ENCODE measurements at places on chromosomes 3 and 15. TPM values are rescaled to one million over a fixed set of nuclear protein-coding genes. Genes with fewer than 3 reads are reported as not detected.

HESX1 gene
- 0.49 TPM for total RNA-seq

CRYGS gene
- total RNA-seq = 2.1 TPM

BSN gene
- total RNA-seq = 0.33 TPM

TTC23 gene
- total RNA-seq = 0.75 TPM

CIB2 gene
- 0.25 TPM for total RNA-seq

GOLGA8T gene
- total RNA-seq = 2.6 TPM

GOLGA6L4 gene
- total RNA-seq = 4.1 TPM

PLIN1 gene
- total RNA-seq = 0.40 TPM

COPG1 gene
- total RNA-seq = 135 TPM

EHHADH gene
- total RNA-seq = 1.1 TPM

DISP2 gene
- 1.0 TPM for total RNA-seq

SPESP1 gene
- total RNA-seq = not detected

SLC22A13 gene
- 0.40 TPM for total RNA-seq
